ENCODE measurements at places on chromosomes 6 and 20.

DNA sequence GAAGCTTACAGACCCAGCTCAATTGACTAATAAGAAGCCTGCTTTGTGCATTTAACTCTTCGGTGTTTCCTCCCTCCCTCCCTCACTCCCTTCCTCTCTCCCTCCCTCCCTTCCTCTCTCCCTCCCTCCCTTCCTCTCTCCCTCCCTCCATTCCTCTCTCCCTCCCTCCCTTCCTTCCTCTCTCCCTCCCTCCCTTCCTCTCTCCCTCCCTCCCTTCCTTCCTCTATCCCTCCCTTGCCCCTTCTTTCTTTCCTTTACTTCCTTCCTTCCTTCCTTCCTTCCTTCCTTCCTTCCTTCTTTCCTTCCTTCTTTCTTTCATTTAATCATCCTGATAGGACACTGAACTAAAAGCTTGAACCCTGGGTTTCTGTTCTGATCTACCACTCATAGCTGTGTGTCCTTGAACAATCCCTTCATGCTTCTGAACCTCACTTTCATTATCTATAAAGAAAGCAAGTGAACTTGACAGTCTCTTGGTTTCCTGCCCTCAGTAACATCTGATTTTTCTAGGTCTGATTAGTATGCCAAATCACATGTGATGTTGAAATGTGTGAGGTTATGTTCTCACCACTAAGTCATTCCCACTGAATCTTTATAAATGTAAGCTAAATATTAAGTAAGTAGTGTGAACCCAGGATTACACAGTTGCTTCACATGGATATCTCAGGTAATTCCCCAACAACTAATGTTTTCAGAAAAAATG lies 132.3 kb upstream of the BMP2 start:
- no peak for DNase-seq

DNA sequence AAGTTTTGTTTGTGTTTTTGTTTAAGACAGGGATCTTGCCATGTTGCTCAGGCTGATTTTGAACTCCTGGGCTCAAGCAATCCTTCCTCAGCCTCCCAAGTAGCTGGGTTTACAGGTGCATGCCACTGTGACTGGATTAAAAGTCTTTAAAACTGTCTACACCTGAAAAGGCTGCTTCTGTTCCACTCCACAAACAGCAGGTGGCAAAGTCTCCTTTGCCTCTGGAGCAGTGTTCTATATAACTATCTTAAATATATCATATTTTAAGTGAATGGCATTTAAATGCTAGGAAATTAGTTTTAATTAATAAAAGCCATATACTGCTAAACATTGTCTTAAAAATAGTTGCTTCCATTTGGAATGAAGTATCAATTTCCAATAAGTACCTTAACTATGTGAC lies 89.2 kb upstream of the BCLAF1 start:
- no peak for DNase-seq

DNA sequence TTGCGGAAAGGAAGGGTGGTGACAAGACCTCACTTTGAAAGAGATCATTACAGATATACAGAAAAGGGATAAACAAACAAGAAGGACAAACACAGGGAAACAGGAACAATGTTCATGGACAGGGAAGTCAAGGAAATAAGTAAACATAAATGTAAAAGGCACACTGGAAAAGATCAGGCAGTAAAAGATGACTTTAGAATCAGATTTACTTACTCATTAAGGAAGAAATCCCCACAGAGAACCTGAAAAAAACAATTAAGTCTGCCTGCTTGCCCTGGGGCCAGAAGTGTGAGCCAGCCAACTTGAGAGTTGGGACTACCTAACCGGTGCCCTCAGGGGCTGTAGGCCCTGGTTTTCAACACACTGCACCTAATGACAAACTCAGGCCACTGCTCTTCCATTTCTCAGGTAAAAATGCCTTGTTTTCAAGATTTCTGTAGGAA lies 1.7 kb downstream of the APMAP start:
- no peak for DNase-seq

GRCh38 chr6:11353921-11354389 lies 121.5 kb upstream of the NEDD9 start:
- DNase-seq = no peak

DNA sequence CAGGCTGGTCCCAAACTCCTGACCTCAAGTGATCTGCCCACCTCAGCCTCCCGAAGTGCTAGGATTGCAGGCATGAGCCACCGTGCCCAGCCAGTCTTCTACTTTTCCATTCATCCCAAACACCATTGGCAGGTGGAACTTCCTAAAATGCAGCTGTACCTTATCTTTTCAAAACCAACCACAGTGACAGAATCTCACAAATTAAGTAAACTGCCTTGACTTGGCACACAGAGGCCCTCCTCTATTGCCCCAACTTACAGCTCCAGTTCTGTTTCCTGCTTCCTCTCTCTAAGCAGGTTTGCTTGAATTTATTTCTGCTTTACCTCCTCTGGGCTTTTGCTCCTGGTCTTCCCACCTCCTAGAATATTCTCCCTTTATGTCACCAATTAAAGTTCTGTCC lies 7.6 kb downstream of the MYB start:
- DNase-seq = no peak

DNA sequence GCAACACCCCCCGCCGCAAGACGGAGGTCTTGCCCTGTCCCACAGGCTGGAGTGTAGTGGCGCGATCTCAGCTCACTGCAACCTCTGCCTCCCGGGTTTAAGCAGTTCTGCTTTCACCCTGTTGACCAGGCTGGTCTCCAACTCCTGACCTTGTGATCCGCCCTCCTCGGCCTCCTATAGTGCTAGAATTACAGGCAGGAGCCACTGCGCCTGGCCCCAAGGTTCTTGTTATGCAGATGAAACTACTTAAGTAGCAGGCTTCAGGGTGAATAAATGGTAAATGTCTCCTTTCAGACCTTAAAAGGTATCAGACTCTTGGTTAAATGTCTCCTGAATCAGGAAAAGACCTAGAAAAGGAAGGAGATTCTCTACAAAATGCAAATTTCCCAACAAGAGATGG lies 95.4 kb upstream of the TMEM181 start:
- no peak for DNase-seq

DNA sequence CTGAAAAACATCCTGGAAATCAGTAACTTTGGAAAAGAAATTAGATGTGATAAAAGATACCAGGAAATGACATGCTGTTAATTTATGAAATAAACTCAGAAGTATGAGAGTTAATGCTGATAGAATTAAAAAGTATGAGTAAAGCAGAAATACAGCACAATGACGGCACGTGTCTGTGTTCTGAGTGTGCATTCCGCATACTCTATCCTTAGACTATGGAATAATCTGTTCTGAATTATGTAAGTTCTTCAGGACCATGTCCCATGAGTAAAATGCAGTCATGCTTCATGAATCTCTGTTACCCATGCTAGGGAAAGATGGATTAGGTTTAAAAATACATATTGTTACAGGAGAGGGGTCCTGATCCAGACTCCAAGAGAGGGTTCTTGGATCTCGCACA lies 21.7 kb downstream of the HECA start:
- DNase-seq = no peak

GRCh38 chr6:44202972-44203750 lies 13.6 kb upstream of the MYMX start:
- DNase-seq = no peak

DNA sequence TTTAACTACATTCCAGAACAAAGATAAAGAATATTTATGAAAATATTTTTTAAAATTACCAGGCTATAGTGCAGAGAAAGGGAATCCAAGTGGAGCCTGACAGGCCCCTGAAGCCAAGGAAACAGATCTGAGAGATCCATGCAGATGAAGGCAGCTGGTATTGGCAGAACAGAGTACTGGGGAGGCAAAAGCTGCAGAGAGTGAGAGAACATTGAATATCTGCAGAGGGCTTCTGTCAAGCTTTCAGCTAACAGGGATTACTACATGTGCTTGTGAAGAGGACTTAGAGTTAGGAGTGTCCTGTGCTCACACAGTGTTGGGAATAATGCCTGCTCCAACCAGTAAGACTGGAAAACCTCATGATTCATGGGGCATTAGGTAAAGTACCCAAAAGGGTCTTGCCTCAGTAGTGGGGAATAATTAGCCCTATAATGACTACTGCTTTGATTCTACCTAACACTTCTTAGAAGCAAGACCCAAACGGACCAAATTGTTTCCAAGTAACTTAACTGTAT lies 657.2 kb downstream of the DHX35 start:
- DNase-seq = no peak

GRCh38 chr6:6869094-6869493 lies 238.7 kb upstream of the RREB1 start:
- no peak for DNase-seq

DNA sequence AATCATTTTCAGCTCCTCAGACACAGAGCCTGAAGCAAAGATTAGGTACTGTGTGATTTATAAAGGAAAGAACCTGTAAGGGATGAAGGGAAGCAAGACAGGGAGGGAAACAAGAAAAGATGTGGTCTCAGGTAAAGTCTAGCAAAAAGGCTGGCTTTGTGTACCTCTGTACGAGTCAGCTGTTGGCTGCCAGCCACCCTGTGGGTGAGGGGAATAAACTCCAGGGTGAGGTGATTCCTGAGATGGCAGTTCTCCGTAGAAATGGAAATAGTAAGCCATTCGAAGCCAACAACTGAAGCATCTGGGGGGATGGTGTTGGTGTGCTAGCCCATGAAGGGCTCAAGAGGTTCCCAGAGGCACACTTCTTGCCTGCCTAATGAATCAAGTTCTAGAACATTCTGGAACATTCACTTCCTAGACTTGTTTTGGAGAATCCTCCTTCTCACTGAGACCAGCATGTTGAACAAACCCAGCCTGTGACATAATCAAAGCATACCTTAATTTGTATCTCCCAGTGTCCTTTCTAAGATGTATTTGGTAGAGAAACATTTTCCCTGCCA lies 10.6 kb upstream of the TTPAL start:
- DNase-seq = no peak

DNA sequence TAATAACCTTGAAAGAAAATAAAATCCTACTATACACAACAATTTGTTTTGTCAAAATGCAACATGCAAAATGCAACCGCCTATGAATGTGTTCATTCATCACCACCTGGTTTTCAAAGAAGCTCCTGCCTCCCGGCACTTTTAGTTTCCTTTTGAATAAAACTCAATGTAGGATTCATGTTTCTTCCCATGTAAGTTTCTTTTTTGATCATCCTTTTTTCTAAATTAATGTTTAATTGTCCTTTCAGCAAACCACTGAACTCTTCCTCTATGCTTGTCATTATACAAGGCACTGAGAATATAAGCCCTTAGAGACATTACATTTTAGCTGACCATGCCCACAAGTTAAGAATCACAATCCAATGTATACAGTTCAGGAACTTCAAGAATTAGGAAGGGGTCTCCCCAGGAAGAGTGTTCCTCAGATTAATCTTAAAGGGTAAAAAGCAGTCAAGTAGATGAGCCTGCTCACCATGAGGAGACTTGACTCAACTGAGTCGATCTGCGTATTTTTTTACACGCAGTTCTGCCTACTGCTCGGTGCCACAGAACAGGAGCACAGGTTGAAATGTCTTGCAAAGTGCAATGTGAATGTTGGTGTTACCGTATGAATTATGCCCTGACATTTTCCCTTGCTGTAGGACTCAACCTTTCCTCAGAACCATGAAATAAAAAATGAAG lies 7.2 kb upstream of the THEMIS start:
- no peak for DNase-seq

DNA sequence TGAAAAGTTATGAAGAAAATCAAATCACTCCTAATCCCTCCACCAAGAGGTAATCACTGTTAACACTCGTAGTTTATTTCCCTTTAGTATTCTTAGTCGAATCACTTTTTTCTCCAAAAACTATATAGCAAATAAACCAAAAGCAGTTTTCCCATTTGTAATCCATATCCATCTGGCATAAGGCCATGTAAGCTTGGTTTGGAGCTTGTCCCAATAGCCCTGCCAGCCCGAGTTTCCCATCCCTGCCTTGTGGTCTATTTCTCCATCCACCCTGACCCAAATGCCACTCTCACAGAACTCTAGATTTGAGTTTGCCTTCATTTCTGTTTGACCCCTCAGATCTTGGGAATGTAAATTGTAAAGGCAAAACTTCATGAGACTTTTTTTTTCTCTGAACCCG lies 71.8 kb upstream of the DSP start:
- no peak for DNase-seq

DNA sequence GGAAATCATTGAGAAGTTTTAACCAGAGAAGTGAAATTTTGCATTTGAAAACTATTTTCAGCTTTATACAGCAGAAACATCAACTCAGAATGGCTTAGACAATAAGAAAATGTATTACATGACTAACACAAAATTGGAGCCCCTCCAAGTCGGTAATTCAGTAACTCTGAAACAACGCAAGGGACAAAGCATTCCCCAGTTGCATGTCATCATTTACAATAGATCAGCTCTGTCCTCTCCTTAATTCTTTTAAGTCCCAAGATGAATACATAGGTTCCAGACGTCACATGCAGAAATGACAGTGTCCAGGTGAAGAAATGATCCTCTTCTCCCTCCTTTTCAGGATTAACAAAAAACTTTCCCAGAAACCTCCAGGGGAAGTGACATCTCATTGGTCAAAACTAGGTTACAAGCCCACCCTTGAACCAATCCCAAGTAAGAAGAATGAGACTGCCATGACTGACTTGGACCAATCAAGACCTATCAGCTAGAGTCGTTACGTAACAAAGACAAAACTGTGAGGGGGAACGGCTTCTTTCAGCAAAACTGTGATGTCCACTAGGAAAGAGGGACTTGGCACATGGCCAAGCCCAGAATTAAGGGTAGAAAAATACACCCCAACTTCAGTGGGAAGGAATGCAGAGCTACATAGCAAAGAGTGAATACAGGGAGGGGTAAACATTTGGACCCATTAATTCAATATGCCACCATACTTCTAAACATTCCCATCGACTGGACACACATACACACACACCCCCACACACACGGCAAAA lies 149.8 kb upstream of the PRND start:
- no peak for DNase-seq

DNA sequence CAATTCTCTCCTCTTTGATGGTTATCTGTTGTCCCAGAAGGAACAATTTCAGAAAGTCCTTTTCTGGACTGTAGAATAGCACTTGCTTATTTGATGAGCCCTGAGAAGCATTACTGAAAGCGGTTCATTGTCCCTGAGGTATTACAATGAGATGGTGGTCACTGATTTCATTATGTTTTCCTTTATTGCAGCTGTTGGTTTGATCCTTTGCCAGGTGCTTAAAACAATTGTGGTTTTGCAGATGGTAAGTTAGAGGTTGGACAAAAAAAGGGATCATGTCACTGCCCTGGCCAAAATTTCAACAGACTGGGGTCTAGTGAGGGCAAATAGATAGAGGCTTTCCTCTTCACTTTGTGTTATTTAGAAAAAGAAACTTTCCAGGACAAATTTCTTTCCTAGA lies 61.9 kb downstream of the ESR1 start:
- DNase-seq = no peak

DNA sequence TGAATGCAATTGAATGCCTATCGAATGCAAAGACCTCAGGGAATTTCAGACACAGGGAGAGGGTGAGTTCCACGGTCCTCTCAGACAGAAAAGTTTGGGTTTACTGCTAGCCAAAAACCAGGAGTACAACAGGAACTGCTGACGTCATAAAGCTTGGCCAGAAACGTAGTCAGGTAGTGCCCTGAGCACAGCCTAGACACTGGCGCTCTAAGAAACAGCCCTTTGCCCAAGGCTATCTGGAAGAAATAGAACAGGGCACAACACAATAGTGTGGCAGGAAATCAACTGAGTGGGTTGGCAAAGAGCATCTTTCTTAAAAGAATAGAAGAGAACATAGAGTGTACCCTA lies 58.0 kb downstream of the GFOD1 start:
- DNase-seq = no peak

Data from esophagus squamous epithelium (tissue), 5 donors.